Epithelial cell of prostate (primary cell): ENCODE measurements at places on chromosomes 5 and 9.

DNA sequence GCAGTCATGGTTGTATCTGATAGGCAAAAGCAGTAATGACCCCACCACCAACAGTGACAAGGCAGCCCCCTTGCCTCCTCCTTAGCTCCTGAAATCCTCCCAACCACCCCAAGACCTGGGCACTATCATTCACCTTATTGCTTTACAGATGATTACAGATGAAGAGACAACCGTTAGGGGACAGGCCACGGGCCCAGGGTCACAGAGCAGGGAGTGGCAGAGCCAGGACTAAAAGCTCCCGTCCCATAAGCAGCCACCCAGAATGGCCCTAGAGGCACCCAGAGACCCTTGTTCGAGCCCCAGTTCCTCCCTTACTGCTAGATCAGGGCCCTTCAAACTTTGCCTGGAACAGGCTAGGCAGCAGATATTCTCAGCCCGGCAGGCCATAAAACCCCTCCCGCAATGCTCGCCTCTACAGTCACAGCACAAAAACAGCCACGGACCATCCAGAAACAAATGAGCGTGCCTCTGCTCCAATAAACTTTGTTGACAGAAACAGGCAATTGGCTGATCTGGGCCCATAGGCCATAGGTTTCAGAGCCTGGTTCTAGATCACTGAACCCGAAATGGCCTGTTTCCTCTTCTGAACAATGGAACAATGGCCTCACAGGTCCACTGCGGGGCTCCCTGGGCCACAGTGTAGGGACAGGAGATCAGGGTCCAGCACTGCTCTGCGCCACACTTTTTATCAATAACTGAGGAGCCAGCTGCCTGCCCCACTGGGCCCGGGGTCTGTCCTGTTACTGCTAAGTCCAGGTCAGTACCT, 67.0 kb downstream of the LRSAM1 start:
- no peak for DNase-seq

- no peak for DNase-seq
Observed at GRCh38 chr5:170538696-170539586, 35.1 kb downstream of the KCNIP1 start.

DNA sequence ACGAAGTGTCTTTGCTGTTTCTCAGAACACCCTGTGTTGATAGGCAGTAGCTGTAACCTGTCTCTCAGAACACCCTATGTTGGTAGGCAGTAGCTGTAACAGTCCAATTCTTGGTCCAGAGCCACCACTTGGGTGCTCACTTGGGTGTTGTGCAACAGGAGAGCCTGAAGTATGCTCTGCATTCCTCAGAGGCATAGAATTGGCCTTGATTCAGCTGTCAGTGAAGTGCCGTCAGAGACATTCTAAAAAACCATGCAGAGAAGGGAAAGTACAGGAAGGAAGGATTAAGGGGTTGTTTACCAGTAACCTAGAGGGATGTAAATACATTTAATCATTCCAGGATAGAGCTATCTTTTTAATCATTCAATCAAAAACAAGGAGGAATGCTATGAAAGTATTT, 231.2 kb downstream of the ARRDC3 start:
- peak; percentile 70 for DNase-seq

- no peak for DNase-seq
Observed at GRCh38 chr5:111478266-111478665, 34.1 kb downstream of the STARD4 start.

DNA sequence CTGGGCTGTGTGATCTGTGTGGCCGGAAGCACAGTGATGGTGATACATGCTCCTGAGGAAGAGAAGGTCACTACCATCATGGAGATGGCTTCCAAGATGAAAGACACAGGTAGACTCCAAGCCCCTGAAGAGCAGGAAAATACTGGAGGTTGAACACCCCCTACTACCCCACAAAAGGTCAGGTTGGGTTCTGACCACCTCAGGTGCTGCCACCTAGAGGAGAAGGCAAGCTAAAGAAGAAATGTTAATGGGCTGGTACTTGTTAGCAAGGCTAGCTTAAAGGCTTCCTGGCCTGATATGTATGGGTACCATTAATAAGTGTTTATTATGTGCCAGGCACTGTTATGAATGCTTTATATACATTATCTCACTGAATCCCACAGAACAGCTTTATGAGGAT, 11.7 kb downstream of the NIPAL4 start:
- DNase-seq, result no peak

- DNase-seq, result no peak
Observed at GRCh38 chr5:146540414-146540813, 24.4 kb upstream of the GPR151 start.

GRCh38 chr5:58440901-58441460, 18.9 kb downstream of the PLK2 start:
- no peak for DNase-seq

DNA sequence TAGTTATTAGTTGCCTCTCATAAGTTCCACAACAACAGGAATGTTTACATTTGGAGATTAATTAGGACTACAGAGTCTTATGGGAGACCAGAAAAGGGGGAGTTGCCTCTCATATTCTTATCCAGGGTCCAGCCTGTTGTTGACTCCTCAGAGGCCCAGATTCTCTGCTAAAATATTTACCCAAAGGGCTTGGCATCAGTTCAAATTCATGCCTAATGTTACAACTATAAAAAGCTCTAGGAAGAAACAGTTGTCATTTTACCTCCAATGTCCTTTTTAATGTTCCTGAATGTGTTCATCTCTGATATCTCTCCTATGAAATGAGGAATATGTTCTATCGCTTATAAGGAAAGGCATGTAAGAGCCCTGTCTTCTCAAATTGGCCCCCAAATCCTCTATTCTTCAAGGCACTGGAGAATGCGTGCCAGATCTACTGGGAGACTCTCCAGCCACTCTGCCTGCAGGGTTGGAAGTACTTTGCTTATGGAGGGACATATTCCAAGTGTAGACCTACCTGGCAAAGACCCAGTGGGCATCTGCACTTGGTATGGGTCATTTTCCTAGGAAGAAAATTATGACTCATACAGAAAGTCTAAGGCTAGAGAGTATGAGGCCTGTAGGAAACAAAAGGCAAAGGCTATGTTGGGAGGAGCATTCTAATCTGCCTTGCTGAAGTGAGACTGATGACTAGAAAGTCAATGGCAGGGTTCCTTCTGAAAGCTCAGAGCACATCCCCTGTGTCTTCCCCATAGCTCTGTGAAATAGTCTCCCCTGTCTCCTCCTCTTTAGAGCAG, 192.6 kb downstream of the ESM1 start:
- no peak for DNase-seq

GRCh38 chr9:4171261-4171900, 128.5 kb downstream of the GLIS3 start:
- DNase-seq, result no peak

- no peak for DNase-seq
Observed at GRCh38 chr9:23255346-23255745, 570.7 kb downstream of the ELAVL2 start.

DNA sequence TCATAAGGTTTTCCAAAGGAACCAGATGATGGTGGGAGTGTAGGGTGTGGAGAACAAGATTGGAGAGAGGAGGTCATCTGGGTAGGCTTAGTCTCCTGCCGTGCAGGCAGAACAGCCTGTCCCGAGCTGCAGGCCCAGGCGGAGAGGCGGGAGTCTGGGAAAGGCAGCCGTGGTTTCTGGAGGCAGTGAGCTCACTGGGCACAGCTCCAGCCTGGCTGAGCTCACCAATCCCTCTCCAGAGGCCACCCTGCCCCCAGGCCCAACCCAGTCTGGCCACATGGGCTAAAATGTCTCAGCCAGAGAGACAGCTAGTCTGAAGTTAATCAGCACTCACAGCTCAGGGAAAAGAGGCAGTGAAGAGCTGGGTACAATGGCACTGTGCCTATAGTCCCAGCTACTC, 12.3 kb downstream of the P4HA2 start:
- peak; percentile 89 for DNase-seq

DNA sequence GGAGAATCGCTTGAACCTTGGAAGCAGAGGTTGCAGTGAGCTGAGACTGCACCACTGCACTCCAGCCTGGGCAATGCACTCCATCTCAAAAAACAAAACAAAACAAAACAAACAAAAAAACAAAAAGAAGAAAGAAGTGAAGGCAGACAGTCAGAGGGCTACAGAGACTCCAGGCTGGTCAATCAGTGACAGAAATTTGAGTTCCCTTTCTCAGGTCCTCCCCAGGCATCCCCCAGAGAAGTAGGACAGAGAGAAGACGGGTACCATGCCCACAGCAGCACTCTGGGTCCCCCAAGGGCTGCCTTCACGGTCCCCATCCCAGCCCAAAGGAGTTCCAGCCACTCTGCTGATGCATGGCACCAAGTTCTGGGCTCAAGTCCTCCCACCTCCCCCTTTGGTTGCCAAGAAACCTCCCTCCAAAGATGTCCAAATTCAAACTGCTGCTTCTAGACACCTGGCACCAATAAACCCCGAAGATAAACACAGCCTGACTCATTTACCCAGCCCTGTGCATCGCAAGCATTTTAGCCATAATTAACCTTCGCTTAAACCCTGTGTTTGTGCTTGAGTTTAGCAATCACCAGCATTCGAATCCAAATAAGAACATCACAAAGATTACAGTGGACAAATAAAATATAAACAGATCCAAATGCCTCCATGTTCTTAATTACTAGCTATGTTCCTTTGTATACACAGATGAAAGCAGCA, 24.0 kb downstream of the SEMA4D start:
- no peak for DNase-seq

DNA sequence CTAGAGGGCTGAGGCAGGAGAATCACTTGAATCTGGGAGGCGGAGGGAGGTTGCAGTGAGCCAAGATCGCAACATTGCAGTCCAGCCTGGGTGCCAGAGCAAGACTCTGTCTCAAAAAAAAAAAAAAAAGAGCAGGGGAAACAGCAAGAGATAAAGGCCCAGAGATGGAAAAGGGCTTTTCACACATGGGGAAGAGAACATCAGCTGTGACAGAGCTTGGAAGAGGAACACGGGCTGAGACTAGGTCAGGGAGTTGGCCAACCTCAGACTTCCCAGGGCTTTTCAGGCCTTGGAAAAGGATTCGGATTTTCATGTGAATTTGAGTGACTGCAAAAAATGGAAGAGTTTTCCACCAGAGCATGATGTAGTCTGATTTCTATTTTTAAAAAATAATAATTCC, 232.0 kb upstream of the NFIL3 start:
- no peak for DNase-seq

- no peak for DNase-seq
Observed at GRCh38 chr5:16702964-16703363, 86.2 kb upstream of the RETREG1 start.

DNA sequence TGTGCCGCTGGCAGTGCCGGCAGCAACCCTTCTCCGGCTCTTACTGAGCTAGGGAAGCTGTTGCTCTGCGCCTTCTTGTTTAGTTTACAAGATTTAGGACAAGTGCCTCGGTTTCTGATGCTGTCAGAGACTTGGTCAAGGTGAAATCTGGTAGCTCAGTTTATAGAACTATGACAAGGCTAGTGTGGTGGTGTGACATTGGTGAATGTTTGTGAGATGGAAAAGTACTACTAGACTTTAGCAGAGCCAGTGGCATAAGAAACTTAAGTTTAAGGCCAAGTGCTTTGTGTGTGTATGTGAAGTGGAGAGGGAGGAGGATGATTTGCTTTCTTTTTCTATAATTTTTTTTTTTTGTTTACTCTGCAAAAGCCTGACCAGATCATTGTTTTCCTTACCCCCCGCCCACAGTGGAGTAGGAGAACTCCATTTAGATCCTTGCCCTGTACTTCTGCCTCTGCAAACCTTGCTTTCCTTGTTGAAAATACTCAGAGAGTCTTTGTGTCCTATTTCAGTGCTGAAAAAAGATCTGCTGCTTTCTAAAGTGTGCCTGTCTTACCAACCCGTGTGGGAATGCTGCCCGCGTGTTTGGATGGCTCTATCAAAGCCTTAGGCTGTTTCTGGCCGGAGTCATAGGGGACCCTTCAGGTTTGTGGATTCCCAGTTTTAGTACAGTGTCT, 75.9 kb downstream of the TRIO start:
- DNase-seq, result no peak

DNA sequence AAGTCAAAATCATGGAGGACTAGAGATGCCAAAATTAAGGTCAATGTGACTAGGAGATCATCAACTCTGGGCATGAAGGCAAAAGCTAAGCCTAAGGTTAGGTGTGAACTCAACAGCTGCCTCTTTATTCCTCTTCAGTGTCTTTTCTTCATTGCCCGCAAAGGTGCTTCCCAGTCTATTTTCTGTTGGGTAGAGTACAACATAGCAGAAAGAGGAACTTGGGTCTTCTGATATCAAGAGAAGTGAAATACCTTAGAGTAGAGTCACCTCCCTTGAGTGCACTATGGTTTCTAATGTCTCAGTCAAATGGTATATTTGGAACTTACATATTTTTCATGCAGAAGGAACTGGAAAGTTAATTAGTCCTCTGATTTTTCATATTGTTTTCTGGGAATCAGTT, 122.5 kb upstream of the GRIN3A start:
- DNase-seq, result no peak

- no peak for DNase-seq
Observed at GRCh38 chr9:108766626-108767161, 89.1 kb downstream of the ACTL7B start.

DNA sequence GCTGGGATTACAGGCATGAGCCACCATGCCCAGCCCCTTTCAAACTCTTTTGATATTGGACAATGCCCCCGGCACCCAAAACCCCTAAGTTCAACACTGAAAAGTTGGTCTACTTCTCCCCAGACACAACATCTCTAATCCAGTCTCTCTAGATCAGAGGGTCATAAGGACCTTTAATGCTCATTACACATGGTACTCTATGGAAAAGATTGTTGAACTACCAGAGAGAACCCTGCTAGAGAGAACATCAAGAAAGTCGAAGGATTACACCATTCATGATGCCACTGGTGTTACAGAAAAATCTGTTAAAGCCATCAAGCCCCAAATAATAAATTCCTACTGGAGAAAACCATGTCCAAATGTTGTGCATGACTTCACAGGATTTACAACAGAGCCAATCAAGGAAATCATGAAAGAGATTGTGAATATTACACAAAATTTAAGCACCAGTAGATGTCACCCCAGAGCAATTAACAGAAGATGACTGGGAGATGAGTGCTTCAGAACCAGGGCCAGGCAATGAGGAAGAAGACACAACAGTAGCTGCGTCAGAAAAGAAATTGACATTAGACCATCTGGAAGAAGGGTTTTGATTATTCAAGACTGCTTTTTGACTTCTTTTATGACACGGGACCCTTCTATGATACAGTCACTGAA, 28.3 kb upstream of the NIPAL4 start:
- DNase-seq, result no peak

DNA sequence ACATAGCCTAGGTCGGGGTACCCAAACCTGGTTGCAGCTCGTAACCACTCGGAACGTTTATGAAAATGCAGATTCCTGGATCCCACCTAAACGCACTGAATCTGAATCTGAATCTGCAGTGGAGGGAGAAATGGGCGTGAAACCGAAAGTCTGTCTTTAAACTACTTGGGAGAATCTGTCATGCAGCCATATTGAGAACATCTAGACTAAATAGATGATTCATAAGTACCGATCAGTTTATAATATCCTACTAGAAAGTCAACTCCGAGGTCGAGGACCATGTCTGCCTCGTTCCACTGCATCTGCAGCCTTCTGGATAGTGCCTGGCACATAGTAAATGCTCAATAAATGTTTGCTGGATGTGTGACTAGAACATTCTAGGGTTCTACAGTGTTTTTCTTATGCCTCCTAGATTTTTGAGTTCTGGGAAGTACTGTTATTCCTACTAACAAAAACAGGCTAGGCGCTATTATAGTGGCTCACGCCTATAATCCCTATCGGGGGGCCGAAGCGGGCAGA, 632 bp downstream of the COQ4 start:
- no peak for DNase-seq

- DNase-seq, result no peak
Observed at GRCh38 chr5:82356021-82356420, 77.9 kb upstream of the RPS23 start.
